ENCODE measurements at places on chromosomes 7 and 10.

- DNase-seq: no peak
Measured at GRCh38 chr7:7577888-7578287, 11.2 kb downstream of the MIOS start.

GRCh38 chr10:91194497-91195179 lies 25.8 kb upstream of the PCGF5 start:
- no peak for DNase-seq

- no peak for DNase-seq
Measured at GRCh38 chr7:145732521-145732920, 384.1 kb upstream of the CNTNAP2 start.

DNA sequence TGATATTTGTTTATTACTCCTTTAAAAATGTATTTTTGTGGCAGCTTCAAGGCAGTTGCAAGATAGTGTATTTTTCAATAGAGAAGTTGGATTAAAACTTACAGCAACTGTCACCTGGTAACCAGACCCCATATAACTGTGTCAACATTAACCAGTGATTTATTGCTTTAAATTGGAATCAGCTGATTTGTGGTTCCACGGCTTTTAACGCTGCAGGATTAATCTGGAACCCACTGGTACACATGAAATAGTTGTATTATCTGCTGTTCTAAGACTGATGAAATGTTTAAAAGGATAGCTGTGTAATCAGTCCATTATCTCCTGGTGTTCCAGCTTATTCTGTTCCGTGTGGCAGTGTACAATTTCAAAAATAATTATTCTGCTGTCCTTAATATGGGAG lies 180.2 kb downstream of the CELF2 start:
- DNase-seq: no peak

DNA sequence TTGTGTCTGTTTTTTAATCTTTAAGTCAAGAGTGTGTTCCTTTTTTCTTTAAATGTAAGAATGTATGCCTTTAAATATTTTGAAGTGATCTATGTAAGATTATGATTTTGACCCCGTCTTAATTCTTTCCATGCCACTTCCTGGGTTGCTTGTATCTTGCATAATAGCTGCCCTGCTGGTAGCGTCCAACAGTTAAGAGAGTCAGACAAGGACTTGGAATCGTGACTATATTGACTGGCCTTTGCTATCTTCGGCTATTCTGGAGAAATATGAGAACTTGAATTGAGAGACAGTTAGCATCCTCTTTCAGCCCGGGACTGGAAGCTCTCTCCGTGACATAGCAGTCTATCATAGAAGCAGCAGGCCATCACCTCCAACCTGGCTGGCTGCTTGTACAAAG lies 13.0 kb downstream of the NRP1 start:
- DNase-seq: no peak

- no peak for DNase-seq
Measured at GRCh38 chr10:12846718-12847117, 154.8 kb downstream of the CCDC3 start.

Measured in CD4-positive, alpha-beta T cell treated with Interleukin-17A for 1 hour (primary cell).